ENCODE measurements at places on chromosomes 7 and 10. TPM values are rescaled to one million over a fixed set of nuclear protein-coding genes. Genes with fewer than 3 reads are reported as not detected.

Gene EPO
- total RNA-seq: not detected

Gene GRID2IP
- 0.76 TPM for total RNA-seq

Gene HECW1
- 0.50 TPM for total RNA-seq

- no peak overlapping the region for H3K27ac ChIP-seq
- H3K27me3 ChIP-seq: no peaks in the 10 kb centered on the region
- H3K4me1 ChIP-seq: peaks cover 11% of the 10 kb centered on the region
- no peak overlapping the region for H3K4me3 ChIP-seq
These were observed 689.7 kb downstream of the SUGCT start for GRCh38 chr7:40824461-40824860.

- H3K36me3 ChIP-seq: no peaks in the 10 kb centered on the region
- no peaks in the 10 kb centered on the region for H3K4me1 ChIP-seq
- no peak overlapping the region for H3K27ac ChIP-seq
- no peak for DNase-seq
These were observed 298.5 kb downstream of the GLRX3 start for GRCh38 chr10:130434446-130435385.

Gene ZNF488
- total RNA-seq: 0.09 TPM

DNA sequence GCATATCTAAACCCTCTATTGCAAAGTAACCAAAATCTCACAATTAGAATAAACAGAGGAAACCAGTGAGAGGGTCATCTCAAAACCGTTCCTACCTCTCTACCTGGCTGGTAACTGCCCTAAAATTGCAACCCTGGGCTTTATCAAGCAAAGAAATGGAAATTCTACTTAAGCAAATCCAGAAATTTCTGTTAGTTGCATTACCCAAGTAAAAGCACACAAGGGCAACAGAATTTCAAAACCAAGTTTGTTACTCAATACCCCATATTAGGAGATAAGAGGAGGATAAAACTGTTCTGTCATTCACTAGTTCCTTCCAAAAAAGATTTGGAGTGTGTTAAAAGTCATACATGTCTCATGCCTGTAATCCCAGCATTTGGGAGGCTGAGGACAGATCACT lies 195.3 kb downstream of the FAM107B start:
- H3K27me3 ChIP-seq: no peaks in the 10 kb centered on the region
- H3K27ac ChIP-seq: no peak overlapping the region
- no peak for DNase-seq

GRCh38 chr7:87318741-87319140 lies 26.7 kb upstream of the CROT start:
- no peaks in the 10 kb centered on the region for H3K4me1 ChIP-seq
- H3K36me3 ChIP-seq: no peaks in the 10 kb centered on the region
- H3K4me3 ChIP-seq: no peak overlapping the region
- no peak overlapping the region for H3K27ac ChIP-seq
- no peak for DNase-seq
- H3K27me3 ChIP-seq: no peaks in the 10 kb centered on the region

GRCh38 chr10:101393378-101393777 lies 39.4 kb downstream of the BTRC start:
- no peaks in the 10 kb centered on the region for H3K27me3 ChIP-seq
- H3K36me3 ChIP-seq: no peaks in the 10 kb centered on the region
- H3K27ac ChIP-seq: no peak overlapping the region
- H3K4me3 ChIP-seq: no peak overlapping the region

GRCh38 chr7:151940048-151940811 lies 16.0 kb upstream of the GALNTL5 start:
- H3K4me3 ChIP-seq: no peak overlapping the region
- no peak overlapping the region for H3K27ac ChIP-seq
- no peak for DNase-seq
- H3K36me3 ChIP-seq: no peaks in the 10 kb centered on the region

Gene DPCD
- 26.4 TPM for total RNA-seq

Gene ZNF212
- total RNA-seq: 13.4 TPM

GRCh38 chr7:110246118-110246517 lies 844.8 kb upstream of the LRRN3 start:
- no peaks in the 10 kb centered on the region for H3K36me3 ChIP-seq
- no peak overlapping the region for H3K4me3 ChIP-seq
- no peaks in the 10 kb centered on the region for H3K27me3 ChIP-seq
- no peak for DNase-seq
- no peak overlapping the region for H3K27ac ChIP-seq

Gene NXPH1
- total RNA-seq: not detected
